Islet precursor cell (in vitro differentiated cells): ENCODE measurements at places on chromosomes 2 and 18.

DNA sequence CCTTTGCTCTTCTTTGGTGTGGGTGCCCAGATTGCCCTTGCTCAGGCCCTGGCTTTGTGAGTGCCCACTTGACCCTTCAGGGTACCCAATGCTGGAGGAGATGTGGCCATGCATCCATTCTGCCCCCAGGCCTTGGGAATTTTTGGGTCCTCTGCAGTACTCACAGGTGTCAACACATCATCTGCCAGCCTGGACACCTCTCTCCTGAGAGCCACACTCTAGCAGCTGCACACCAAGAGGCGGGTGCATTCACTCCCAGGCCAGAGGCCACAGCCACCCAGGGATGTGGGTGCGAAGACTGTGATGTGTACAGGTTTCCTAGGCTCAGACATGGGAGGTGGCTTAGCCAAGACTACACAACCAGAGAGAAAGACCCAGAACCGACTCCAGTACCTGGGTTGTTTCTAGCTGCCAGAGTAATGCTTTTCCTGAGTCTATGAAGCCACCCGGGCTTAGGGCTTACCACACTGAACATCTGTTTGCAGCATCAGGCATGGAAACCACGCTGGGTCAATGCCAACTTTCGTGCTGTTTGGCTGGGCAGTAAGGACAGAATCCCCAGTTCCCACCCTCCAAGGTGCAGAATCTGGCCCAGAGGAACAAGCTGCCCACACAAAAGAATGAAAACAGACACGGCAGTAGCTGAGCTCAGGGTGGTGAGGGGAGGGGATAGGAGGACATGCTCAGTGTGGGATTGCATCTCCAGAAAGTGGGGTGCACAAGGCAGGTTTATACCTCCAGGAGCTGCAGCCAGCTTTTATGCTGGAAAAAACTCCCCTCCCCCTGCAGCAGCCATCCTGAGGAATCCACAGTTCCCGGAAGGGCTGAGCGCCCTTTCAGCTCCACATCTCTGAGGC lies 40.1 kb downstream of the KCNF1 start:
- no peak for DNase-seq

DNA sequence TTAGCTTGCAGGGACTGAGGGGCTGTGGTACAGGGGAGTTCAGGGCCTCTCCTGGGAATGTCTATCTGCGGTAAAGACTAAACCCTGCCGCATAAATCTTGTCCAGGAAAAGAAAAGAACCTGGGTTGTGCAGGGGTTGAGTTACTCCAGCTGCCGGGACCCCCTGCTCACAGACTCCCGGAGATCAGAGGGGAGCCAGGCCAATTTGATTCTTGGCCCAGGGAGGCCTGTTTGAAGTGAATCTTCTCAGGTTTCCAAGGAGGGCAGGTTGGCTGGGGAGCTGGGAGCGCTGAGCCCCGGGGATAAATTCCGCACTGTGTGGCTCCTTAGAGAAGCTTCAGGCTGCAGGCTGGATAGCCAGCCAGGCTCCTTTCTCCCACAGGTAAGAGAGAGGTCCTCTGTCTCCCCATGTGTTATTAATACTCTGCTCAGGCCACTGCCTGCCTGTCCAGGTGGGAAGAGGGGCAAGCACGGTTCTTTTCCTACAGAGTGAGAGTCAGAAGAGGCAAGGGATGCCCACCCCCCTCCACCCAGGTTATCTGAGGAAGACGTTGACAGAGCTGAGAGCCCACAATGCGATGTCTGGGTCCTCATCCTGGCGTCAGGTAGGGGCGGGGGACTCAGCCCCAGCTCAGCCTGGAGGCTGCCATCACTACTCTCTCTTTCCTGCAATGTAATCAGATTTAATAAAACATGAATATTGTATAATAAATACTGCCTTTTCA lies 82.7 kb downstream of the LONRF2 start:
- DNase-seq, result peak; percentile 62

DNA sequence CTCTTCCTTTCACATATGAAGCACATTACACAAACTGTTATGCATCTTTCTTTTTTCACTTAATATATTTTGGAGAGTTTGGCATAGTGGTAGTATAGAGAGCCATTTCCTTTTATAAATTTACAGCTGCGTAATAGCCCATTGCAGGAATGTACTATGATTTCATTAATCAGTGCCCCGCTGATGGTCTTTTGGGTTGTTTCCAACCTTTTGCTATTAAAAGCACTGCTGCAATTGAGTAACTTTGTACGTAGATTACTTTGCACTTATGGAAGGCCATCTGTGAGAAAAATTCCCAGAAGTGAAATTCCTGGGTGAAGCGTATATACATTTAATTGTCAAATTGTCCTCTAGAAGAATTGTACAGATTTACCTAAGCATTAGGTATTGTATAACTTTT lies 565.3 kb upstream of the ZNF804A start:
- no peak for DNase-seq

GRCh38 chr18:44229693-44230108 lies 451.0 kb upstream of the SETBP1 start:
- DNase-seq, result peak; percentile 90

GRCh38 chr18:34942276-34942675 lies 98.9 kb upstream of the MAPRE2 start:
- DNase-seq, result no peak

- DNase-seq, result no peak
Observed at GRCh38 chr2:111995148-111995547, 59.9 kb upstream of the TMEM87B start.

- DNase-seq, result no peak
Observed at GRCh38 chr2:141703501-141703900, 427.3 kb downstream of the LRP1B start.

DNA sequence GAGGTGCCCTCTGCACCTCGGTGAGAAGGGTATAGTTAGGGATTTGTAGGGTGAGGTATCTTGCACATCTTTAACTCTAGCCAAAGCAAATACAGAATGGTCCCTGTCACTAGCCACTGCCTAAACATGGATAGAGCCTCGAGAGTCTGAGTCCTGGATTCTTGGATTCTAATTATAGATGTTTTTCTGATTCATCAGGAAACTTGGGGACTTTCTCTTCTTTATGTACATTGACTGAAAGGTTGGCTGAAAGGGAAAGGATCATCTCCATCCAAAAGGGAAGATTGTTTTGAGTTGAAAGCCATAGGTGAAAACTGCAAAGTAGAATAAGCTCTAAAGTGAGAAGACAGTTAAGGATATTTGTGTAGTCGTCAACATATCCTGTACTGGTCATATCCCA lies 8.2 kb downstream of the STK36 start:
- no peak for DNase-seq

- no peak for DNase-seq
Observed at GRCh38 chr2:203104273-203104672, 89.6 kb downstream of the NBEAL1 start.

DNA sequence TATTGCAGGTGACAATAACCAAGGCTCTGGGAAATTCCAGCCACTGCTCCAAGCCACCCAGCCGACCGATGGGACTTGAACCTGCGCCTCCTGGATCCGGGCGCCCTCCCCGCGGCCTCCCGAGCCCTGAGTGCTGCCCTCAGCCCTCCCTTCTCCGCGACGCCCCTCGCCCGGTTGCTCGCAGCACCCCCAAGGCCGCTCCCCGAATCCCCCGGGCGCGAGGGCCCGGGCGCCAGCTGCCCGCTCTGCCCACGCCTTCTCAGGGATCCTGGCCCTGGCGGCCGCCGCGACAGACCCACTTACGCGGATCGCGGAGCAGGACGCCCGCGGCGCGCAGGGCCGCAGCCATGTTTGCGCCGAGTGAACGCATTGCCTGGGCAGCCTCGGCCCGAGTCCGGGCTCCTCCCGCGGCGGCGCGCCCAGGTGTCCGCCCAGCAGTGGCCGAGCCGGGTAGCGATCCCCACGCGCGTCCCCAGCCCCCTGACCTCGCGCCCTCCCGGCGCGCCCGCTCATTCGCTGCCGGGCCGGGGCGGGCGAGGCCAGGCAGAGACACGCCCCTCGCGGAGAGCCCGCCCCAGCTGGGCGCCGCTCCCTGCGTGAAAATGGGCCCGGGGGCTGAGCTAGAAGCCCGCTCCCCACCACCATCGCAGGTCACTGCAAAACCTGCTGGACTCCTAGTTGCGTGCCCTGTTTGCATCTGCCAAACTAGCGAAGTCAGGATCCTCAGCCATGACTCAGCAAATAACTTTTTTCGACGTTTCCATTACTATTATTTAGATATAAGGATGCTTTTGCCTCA lies at the start of gene FECH:
Gene FECH (minus strand): TSS at position 452 of the 799 bp plus-strand sequence. CDS start 82 bp downstream, at position 370.
- DNase-seq, result peak; percentile 88
